CMK (cell line): ENCODE measurements at places on chromosomes 1 and 21.

DNA sequence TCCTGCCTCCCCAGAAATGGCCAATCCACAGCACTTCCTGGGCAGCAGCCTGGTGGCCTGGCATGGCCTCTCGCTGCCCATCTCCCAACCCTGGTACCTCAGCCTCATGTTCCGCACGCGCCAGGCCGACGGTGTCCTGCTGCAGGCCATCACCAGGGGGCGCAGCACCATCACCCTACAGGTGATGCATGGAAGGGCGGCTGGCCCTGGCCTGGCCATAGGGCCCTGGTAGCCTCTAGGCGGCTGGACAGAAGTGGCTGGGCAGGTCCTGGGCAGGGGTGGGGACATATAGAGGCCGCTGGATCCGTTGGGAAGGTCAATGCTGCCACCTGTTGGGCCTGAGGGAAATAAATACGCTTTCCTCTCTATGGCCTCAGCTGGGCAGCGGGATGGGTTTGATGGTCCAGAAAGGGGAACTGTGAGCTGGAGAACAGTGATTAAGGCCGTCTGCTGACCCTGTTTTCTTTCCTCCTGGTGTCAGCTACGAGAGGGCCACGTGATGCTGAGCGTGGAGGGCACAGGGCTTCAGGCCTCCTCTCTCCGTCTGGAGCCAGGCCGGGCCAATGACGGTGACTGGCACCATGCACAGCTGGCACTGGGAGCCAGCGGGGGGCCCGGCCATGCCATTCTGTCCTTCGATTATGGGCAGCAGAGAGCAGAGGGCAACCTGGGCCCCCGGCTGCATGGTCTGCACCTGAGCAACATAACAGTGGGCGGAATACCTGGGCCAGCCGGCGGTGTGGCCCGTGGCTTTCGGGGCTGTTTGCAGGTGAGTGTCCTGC is 14.4 kb downstream of the CELSR2 start:
- DNase-seq, result peak; percentile 60

DNA sequence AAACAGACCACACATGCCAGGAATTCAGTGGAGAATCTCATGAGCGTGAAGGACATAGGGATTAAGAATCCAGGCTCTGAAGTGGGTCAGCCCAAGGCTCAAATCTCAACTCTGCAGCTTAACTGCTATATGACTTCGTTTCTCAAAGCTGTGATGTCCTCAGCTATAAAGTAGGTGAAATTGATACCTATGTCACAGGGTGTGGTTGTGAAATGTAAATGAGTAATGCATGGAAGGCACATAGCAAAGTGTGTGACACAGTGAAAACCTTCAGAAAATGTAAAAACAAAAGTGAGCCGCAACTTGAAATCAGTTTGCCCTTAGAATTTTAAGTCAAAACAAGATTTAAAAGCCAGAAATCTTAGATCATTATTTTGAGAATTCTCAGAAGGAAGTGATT is 145.7 kb upstream of the PRMT6 start:
- no peak for DNase-seq

- no peak for DNase-seq
Observed at GRCh38 chr1:42529724-42530181, 66.7 kb downstream of the CCDC30 start.

DNA sequence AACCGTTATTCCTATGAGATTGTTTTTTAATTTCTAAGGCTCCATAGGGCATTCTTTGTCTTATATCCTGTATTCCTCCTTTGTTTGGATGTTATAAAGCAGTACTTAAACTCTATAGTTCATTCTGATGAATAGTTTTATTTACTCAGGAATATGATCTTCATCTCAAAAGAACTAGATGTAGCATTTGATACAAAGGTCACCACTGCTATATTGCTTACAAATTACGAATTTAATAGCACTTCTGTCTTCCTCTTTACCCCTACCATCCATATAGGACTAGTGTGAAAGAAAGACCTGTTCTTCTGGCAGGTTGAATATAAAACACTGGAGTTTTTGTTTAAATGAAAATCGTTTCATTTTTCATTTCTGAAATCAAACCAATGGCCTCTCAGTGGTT is 468.1 kb upstream of the CXADR start:
- DNase-seq, result no peak

DNA sequence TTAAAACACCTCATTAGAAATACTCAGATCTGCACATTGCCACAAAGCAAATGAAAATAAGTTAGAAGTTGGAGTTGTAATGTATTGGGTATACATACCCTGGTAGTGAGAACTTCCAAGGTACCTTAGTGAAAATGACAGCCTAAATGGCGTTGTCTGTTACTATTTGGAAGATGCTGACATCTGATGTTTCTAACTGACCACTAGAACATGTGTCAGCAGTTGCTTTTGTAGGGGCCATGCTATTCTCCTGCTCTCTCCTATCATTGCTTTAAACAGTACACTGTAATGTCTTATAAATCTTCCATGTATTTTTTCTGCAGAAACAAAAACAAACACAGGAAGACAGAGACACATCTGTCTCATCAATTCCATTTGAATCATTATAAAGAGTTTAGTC is 40.1 kb downstream of the LAMC1 start:
- DNase-seq, result no peak

DNA sequence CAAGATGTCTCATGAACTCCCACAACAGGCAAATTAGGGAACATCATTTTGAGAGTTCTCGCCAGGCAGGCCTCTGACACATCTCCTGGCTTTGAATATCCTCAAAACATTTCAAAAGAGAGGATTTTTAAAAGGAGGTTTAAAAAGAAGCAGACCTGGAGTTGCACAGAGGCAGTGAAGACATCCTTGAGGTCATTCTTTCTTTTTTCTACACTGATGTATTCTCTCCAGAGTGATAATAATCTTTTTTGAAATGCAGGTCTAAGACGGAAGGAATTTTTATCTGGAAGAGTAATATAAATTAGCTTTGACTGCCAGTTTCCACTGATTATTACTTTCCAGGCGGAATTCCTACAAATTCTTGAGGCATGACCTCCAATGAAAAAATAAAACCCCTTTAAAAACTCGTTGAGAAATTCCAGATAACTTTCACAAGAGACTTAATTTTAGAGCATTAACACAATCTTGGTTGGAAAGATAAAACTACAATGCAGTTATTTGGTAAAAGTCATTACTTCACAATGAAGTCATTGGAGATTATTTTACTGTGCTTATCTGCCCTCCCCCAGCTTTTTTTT is 125.0 kb downstream of the LYPLAL1 start:
- DNase-seq, result no peak

DNA sequence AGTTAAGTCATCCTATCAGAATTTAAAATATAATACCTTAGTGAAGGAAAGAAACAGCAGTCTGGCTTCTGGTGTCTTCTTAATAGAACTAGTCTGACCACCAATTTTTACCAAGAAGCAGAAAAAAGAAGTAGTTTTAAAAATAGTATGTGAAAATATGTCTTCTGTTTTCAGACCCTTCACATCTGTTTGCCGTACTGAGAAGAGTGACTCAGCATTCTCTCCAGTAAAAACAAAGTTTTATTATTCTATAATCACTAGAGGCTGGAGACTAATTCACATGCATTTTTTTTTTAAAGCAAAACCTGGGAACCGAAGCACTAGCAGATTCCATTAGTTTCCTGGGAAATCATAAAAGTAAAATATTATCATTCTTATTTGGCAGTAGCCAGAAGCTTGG is 163.8 kb downstream of the COL24A1 start:
- peak; percentile 1 for DNase-seq

GRCh38 chr1:47621977-47622376 is 184.1 kb downstream of the FOXD2 start:
- DNase-seq, result no peak

- no peak for DNase-seq
Observed at GRCh38 chr21:25891596-25891995, 156.8 kb downstream of the GABPA start.

GRCh38 chr21:22703521-22703920 is 1705.3 kb downstream of the NCAM2 start:
- no peak for DNase-seq

DNA sequence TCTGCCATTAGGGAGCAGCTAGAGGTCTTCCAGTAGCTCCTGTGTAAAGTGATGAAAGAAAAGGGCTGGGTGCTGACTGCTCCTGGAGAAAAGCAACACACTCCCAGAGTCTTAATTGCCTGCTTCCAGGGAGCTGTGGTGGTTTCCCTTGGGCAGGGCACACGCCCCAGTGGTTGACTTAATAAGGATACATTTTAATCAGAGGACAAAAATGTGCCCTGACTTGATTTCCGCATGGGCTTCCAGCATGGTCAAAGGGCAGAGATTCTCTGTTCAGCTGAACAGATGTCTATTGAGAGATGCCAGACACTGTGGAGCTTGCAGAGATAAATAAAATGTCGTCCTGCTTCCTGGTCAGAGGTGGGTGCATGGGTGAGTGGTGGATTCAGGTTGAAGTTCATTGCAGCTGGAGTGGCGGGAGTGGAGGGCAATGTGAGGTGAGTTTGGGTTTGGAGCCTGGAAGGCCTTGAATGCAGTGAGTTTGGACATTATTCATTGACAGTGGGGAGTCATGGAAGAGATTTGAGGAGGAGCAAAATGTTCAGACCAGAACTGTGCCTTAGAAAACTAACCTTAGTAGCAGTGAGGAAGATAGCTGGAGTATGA is 16.0 kb downstream of the QSOX1 start:
- no peak for DNase-seq

- no peak for DNase-seq
Observed at GRCh38 chr1:200279810-200280411, 129.9 kb downstream of the ZNF281 start.

- no peak for DNase-seq
Observed at GRCh38 chr1:247115141-247115510, 11.0 kb upstream of the ZNF669 start.

DNA sequence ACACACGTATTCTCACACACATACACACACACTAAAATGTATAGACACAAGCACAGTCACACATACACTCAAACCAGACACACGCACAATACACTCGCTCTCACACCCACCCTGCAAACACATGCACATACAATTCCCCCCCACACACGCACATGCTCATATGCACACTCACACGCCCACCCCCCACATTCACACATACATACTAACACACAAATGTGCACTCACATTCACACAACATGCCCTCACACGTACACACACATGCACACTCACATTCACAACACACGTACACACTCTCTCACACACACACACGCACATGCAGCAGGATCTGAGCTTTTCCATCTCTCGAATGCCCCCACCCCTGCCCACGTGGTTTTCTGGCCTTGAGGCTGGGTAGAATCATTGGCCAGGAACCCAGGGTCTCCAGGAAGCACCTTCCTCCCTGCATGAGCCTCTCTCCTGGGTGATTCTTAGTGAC is 589.7 kb downstream of the PTPRU start:
- DNase-seq, result no peak

DNA sequence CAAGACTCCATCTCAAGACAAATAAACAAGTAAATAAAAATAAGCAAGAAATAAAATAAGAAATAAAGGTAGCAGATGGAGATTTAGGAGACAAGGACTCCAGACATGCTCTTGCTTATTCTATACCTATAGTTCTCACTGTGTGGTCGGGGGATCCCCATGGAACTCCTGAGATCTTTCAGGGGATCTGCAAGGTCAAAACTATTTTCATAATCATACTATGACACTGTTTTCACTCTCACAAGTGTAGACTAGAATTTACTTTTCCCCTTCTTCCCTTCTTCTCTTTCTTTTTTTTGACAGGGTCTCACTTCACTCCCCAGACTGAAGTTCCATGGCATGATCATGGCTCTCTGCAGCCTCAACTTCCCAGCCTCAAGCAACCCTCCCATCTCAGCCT is 29.8 kb upstream of the NLRP3 start:
- DNase-seq, result no peak

DNA sequence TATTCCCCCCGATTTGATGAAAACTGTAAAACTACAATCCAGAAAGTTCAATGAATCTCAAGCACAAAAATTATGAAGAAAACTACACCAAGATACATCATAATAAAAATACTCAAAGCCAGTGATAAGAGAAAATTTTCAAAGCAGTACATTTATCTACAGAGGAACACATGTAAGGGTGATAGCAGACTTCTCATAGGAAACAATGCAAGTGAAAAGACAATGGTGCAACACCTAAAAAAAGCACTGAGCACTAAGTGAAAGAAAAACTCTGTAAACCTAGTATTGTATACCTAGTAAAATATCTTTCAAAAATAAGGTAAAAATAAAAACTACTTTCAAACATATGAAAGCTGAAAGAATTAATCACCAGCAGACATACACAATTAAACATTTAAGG is 76.1 kb upstream of the IRF2BP2 start:
- no peak for DNase-seq

- DNase-seq, result no peak
Observed at GRCh38 chr1:177287270-177287669, 116.5 kb downstream of the BRINP2 start.

DNA sequence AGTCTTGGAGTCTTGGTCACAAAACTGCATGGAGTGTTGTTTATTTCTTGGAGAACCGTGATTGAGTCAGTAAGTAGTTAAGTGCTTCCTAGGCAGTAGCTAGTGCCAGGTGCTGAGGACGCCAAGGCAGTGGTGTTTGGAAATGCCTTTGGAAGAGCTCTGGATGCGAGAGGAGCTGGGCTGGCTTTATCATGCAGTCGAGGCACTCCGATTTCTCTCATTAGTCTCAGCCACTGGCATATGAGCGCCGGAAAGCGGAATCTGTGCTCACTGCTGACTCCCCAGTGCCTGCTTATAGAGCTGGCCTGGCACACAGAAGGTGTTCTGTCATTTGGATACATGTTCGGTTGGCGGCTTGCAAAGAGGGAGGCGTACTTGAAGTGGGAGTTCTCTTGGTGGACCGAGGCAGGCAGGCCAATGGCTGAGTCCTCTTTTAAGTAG is 3.6 kb downstream of the TENT5C start:
- no peak for DNase-seq

DNA sequence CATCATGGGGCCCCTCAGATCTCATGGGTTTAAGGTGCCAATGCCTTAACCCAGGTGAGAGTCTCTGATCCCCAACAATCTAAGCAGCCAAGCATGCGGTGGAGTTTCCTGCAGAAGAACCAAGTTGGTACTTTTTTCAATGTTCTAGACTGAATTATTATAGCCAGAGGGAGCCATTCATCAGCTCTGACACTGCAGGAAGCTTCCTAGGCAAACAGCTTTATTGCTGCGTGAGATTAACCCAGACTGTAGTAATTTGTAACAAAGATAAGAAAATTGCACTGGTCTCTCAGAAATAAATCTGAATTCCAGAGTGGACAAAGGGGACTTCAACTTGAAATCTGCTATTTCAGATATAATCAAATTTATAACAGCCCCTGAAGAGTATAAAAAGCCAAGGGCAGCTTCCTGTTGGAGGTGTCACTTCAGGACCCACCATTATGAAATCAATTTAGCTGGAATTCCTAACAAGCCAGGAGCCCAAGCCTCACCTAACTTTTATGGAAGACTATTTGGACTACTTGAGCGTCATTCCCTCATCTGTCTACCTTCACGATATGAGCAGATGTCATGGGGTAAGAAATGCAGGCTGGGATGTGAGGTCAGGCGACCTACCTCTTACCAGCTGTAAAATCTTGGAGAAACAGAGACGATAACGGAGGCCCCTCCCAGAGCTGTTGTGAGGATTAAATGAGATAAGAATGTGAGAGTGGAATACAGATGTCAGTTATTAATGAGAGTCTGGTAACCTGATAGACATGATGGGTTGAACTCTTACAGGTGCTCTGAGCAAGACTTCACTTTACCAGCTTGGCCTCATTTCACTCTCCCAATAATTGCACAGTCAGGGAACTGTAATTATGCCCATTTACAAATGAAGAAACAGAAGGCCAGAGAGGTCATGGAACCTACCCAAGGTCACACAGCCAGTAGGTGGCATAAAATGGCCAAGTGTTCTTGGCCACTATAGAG is 135.1 kb downstream of the RRAGC start:
- DNase-seq, result no peak

- DNase-seq, result no peak
Observed at GRCh38 chr1:21620496-21620895, 48.7 kb downstream of the RAP1GAP start.

- no peak for DNase-seq
Observed at GRCh38 chr1:183952101-183952500, 85.4 kb downstream of the COLGALT2 start.
